Jurkat, Clone E6-1 (cell line): ENCODE measurements at places on chromosomes 3 and 15.
A peak's percentile ranks its signal among the peaks of the same experiment; 100 is the strongest.

- DNase-seq, result no peak
Observed at GRCh38 chr3:133506215-133506901, 67.1 kb upstream of the CDV3 start.

- no peak for DNase-seq
Observed at GRCh38 chr3:15941958-15942357, 144.2 kb upstream of the ANKRD28 start.

DNA sequence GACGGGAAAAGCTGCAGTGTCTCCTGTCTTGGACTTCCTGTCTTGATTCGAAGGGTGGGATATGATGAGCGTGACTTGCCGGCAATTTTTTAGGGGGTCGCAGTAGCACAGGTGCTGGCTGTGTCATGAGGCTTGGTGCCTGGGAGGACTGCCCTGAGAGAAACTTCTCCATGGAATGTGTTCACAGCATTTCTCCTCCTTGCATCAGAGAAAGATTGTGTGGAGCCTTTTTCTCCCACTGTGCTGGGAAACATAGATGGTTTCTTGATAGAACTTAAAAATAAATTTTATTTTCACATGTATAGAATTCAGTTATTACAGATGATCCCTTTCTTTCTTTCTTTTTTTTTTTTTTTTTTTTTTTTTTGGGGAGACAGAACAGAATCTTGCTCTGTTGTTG lies 121.4 kb downstream of the KLHL25 start:
- no peak for DNase-seq

GRCh38 chr15:65375871-65376607 lies 1.8 kb downstream of the IGDCC3 start:
- no peak for DNase-seq

GRCh38 chr15:78938658-78939488 lies 6.0 kb downstream of the CTSH start:
- no peak for DNase-seq

GRCh38 chr3:94619643-94620042 lies 556.8 kb downstream of the NSUN3 start:
- DNase-seq, result no peak

DNA sequence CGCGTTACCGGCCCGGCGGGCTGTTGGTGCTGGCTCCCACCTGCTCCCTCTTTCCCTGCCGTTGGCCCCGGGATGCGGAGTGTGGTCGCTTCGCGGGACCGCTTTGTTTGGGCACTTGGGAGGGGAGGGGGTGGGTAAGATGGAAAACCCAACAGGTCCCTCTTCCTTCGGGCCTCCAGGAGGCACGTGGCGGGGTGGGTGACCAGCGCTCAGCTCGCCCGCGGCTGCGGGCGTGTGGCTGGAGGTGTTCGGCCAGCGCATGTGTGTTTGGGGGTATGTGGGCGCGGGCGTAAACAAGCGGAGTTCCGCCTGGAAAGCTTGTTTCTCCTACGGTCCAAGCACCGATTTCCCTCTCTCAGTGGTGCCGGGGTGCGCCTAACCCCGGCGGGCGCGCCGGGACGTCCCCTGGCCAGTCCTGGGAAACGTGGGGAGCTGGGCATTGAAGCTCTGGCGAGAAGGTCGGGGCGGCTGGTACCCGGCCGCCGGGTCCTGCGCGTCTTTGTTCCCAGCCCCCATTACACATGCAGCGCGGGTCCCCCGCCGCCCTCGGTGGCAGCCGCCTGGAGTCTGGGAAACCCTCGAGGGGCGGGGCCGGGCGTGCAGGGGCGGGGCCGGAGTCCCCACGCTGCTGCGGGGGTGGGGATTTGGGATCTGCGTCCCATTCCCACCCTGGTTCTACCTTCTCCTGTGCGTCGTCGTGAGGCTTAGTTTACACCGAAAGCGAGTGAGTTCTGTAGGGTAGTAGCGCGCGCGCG lies 1.4 kb downstream of the ACVR2B start:
- DNase-seq, result peak; percentile 46
